Stimulated activated CD8-positive, alpha-beta memory T cell treated with anti-CD3 and anti-CD28 coated beads, Interleukin-7, amount 100 ng/mL, for 48 hours (primary cell): ENCODE measurements at places on chromosomes 16 and 17.

DNA sequence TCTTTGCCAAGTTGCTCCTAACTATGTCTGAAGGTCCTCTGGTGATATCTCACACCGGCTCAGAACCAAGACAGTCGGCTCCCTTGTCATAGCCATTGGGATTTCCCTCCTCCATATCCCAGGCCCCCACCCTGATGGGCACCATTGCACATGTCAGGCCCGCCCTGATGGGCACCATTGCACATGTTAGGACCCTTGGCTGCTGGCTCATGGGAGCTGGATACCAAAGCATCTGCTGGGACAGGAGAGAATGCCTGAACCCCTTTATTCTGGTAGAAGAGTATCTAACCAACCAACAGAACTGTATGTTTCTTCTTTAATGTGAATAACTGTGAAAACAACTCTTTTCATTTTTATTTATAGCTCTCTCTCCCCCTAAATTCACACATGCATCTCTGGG is 454.5 kb upstream of the HSBP1 start:
- no peak for DNase-seq

- no peak for DNase-seq
These were observed 5.9 kb upstream of the SSTR5 start for GRCh38 chr16:1066584-1067172.

DNA sequence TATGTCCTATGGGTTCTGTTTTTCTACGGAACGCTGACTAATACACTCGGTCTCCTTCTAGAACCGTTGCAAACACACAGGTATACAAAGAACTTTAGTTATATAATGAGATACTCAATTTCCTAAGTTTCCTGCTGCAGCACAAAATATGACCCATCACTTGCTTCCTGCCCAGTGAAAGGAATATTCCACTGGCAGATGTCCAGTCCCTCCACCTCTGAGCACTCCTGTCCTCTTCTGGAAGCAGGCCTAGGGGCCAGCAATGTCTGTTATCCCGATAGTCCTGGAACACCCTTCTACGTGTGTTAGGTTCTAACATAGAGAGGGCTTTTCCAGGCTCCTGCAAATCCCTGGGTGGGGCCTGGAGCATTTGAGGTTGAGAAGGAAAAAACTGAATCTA is 32.7 kb downstream of the ADAMTS18 start:
- no peak for DNase-seq

DNA sequence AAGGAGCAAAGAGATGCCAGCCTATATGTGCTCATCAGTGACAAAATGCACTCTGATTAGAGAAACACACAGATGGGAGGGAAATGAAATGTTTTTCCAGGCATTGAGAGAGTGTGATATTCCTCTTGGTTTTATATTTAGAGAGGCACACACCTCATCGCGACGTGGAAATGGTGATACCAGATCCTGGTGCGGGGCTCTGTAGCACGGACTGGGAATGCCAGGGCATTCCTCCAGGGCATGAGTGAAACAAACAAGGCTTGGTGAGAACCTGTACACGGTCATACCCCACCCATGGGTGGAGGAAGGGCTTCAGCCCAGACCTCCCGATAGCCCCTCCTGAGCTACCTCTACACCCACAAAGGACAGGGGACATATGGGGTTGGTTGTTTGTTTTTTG is 280.2 kb downstream of the C16orf95 start:
- DNase-seq = no peak

DNA sequence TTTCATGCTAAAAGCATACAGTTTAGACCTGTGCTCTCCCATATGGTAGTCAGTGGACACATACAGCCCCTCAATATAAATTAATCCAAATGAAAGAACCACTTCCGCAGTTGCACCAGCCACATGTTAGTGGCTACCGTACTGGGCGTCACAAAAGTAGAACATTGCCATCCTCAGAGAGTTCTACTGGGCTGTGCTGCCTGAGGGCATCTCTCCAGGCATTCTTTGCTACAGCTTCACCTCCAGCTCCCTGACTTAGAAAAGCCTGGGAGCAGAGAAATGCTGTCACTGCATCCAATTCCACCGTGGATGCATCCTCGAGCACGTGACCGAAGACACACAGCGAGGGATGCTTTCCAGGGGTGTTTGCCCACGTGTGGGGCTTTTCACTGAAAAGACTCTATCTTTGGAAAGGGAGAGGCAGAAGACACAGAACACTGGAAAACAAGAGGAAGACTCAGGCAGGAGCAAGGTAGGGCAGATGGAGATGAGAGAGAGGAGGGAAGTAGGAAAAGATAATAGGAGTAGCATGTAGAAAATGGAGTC is 86.4 kb downstream of the GAS7 start:
- no peak for DNase-seq

DNA sequence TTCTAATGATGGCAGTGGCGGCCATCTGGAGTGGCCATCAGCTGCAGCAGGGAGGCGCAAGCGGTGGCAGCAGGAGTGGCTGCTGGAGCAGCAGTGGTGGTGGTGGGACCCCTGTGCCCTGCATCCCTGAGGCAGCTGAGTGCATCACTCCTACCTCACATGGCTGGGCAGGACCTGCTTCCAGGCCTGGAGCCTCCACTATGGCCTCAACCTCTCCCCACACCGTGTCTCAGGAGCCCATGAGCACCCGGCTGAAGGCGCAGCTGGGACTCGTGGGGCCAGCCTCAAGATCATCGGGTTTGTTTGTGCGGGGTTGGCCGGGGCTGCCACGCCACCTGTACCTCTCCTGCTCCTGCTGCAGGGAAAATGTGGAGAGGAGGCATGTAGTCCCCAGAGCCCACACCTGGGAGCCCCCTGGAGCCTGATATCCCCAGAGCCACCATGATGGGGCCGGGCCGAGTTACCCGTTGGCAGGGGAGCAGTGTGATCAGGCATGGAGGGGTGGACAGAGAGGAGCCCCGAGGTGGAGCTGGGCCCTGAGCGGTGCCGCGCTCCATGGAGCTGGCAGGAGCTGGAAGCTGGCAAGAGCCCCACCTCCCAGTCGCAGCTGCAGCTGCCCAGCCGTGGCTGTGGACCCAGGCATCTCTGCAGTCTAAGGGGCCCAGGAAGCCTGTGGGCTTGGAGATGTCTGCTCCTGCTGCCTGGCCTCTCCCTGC is 16.7 kb downstream of the RHOT1 start:
- DNase-seq = no peak

- DNase-seq = no peak
These were observed 6.7 kb downstream of the BBS2 start for GRCh38 chr16:56513091-56513490.

DNA sequence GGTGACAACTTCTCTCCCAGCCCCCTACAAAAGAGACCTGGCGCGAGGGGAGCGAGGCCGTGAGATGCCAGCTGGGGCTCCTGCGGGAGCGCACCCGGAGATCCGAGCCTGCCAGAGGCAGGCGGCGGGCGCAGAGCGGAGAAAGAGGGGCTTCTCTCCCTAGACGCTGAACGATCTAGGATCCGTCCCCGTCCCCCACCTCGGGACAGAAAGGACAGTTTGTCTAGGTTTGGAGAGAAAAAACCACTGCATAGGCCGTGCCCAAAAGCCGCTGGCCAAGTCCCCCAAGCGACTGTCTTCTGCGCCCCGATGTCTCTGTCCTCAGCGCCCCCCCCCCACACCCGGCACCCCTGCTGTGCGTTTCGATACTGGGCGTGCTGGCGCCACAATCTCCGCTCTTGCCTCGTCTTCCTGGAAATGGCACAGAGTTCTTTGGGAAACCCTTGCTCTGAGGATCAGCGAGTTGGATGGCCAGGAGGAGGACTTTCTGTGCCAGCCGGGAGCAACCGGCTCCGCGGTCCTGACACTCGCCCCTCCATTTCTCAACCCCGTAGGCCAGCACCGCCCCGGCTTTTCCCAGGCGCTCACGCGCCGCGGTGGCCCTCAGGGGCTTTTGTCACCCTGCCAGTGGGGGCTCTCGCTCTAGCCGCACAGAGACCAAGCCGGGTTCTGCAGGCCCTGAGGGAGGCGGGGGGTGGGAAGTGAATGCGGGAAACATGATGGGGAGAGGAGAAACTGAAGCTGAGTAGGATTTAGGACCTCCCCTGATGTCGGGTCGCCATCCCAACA is 1.0 kb downstream of the SSTR2 start:
- DNase-seq = no peak

GRCh38 chr16:49081554-49081953 is 200.1 kb downstream of the CBLN1 start:
- DNase-seq = no peak

GRCh38 chr16:53502331-53503269 is at the start of gene AKTIP:
Gene AKTIP, minus strand, starts transcription at chr16:53503209. Its CDS starts 2,950 bp downstream, at chr16:53500259.
- no peak for DNase-seq

DNA sequence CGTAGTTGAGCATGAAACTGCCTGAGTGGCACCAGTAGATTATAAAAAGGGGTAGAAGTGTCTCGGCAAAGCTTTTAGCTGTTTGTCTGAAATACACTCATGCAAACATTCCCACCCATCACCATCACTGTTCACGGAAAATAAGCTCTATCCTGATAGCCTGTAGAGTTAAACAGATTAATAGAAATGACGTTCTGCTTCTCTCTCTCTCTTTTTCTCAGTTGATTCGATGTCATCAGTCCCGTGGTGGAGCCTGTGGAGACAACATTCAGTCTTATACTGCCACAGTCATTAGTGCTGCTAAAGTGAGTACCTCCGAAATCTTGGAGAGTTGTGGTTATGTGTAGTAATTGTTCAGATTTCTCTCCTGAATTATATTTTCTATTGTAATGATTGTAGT is 224.7 kb downstream of the BCAS3 start:
- DNase-seq = no peak

DNA sequence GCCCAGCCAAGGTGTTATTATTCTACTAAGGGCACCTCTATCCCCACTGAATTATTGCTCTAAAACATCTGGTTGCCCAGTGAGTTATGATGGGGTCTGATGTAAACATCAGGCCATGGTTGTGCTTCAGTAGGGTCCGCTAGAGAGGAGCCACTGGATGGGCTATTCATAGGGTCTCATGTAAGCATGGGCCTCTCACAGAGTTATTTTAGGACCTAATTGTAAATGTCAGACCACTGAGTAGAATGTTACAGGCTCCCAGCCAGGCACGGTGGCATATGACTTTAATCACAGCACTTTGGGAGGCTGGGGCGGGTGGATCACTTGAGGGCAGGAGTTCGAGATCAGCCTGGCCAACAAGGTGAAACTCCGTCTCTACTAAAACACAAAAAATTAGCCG is 5.3 kb downstream of the RAPGEFL1 start:
- DNase-seq = no peak

DNA sequence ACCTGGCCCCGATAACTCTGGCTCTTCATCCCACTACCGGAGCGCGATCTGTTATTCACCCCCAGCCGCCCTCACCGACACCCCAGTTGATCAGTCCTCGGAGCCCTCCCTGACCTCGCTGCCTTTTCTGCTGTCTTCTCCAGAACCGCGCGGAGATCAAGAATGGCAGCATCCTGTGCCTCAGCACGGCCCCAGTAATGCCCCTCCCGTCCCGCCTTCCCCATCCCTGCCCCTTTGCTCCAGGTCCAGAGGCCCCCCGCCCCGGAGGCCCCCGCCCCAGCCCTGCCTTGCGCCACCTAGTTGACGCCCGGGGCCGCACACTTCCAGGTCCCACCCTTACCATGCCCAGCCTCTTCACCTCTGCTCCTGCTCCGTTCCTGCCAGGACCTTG is 872 bp downstream of the ELMO3 start:
- no peak for DNase-seq

GRCh38 chr17:50056217-50056960 is 479 bp downstream of the ITGA3 start:
- peak; percentile 55 for DNase-seq

GRCh38 chr17:74152591-74153455 is 50.7 kb upstream of the RPL38 start:
- DNase-seq = no peak

DNA sequence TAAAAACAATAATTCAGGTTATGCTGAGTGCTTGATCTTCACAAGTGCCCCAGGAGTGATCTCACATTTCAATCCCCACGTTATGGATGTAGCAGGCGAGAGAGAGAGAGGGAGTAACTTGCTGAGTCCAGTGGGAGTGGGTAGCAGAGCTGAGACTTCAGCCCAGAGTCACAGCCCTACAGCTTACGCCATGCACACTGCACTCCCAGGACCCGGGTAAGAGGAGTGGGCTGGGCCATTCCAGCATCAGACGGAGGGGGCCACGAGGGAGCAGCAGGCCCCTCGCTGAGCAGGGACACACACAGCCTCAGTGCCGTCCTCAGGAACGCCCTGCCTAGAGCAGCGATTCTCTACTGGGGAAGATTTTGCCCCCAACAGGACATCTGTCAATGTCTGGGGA is 9.8 kb upstream of the KIF19 start:
- no peak for DNase-seq

DNA sequence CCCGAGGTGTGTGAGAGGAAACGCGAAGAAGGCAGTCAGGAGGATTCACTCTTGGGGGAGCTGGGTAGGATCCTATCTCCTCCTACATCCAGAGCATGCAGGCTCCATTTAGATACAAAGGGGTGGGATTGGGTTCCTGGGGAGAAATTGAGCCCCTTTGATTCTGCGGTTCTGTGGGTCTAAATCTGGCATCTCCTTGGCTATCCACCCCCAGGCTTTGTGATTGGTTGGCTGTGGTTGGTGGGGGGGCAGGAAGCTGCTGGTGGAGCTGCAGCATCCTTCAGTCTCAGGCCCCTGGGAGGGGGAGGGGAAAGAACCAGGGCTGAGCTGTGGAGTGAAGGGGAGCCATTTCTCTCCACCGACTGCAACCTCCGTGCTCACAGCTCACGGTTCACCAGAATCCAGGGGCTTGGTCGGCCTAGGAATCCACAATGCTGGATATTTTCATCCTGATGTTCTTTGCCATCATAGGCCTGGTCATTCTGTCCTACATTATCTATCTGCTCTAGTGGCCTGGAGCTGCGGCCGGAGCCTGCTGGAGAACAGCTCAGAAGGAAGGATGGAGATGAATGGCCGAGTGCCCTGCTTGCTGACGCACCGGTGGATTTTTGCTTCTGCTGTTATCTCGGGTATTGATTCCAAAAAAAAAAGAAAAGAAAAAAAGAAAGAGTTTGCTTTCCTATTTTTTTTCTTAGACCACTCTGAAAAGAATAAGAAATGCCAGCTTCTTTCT is at the start of gene LASP1NB:
Gene LASP1NB (plus strand): TSS at position 352 of the 733 bp plus-strand sequence.
- no peak for DNase-seq

DNA sequence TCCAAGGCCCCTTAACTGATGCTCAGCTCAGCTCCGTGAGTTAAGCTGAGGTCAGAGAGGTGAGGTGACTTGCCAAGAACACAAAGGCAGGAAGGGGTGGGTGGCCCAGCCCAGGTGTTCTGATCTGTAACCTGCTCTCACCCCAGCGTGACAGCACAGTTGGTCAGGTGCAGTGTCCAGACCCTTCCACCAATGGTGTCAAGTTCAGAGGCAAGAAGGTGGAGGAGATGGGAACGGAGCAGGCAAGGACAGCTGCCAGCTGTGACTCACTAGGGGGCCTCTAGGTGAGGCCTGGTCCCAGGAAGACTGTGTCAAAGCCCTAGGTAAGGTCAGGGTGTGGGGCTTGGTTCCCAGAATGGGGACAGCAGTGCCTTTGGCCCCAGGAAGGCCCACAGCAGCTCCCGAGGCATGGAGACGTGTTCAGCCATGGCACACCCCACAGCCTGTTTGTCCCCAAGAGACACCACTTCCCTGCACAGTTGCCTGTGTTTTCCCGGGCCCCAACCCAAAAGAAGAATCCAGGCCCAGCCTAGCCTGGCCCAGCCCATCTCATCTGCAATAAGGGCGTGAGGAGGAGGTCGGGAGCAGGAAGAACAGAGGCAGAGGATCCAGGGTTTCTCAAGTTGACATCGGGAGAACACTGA is 7.2 kb downstream of the WFIKKN2 start:
- DNase-seq = no peak

- DNase-seq = no peak
These were observed 2.8 kb upstream of the ABCA8 start for GRCh38 chr17:68957944-68958343.

GRCh38 chr16:47816511-47816910 is 339.3 kb downstream of the ABCC12 start:
- DNase-seq = no peak

- DNase-seq = no peak
These were observed 7.3 kb upstream of the TRPV2 start for GRCh38 chr17:16407911-16408588.
